OCI-LY7 (cell line): ENCODE measurements at places on chromosomes 2 and 18.

- DNase-seq: no peak
These were observed 21.9 kb downstream of the CD28 start for GRCh38 chr2:203728321-203728720.

GRCh38 chr2:48114256-48114655, 208.0 kb upstream of the FBXO11 start:
- no peak for DNase-seq

GRCh38 chr2:96933305-96934181, 52.8 kb downstream of the FAM178B start:
- no peak for DNase-seq

DNA sequence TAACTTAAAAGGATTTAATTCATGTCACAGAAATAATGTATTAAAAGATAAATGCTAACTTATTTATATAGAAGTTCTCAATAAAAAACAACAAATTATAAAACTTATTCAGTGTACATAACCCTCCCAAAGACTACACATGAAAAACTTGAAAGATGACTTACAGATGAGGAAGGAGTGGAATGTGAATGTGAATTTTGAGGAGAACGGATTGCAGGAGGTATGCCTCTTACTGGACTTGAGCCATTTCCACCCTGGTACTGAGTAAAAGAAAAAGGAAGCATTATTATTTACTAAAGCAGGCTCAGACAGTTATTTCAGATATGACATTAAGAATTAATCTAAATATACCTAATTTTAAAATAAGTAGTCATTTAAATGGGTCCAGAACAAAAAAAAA, 104.4 kb downstream of the TLK1 start:
- DNase-seq: no peak

GRCh38 chr2:98804265-98804650, 73.3 kb upstream of the MGAT4A start:
- DNase-seq: no peak

GRCh38 chr18:55539240-55539639, 48.8 kb downstream of the TCF4 start:
- DNase-seq: no peak

DNA sequence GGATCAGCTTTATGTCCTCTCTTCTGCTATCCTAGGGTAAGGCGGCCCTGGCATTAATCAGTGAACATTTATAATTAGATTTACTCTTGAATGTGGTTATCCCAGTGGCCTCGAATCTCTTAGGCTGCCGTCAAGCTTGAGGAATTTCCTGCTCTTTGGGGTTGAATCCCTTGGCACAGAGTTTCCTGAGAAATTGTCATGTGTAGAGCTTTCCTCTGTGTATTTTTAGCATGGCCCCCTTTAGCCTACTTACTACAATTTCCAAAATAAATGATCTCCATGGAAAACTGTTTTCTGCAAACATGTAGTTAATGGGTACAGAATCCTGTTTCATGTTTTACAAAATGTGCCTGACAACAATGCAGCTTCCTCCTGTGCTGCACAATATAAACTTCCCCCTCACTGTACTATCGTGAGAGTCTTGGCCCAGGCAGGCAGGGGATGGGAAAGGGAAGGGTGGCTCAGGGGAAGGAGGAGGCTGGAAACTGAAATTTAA, 18.1 kb downstream of the NCAPH start:
- DNase-seq: no peak

- no peak for DNase-seq
These were observed 1224.7 kb upstream of the CELF4 start for GRCh38 chr18:38790303-38790702.

DNA sequence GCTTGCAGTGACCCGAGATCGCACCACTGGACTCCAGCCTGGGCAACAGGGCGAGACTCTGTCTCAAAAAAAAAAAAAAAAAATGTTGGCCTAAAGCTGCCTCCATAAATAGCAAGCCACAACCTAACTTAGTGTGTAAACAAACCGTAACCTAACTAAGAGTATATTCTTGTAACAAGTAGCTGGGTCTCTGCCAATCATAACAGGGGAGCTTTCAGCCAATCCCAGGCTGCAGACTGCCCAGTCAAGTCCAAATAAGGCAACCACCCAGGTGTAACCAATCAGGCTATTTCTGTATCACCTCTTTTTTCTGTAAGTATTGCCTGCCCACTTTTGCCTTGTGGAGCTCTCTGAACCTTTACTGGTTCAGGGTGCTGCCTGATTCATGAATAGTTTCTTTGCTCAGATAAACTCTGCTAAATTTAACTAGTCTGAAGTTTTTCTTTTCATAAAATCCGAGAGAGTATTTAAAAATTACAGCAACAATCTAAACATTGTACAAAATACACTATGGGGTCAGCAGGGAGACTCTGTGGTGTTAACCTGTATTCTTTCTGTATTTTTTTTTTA, 4.5 kb downstream of the PSTPIP2 start:
- peak; percentile 8 for DNase-seq
